ENCODE measurements at places on chromosomes 12 and 14. TPM values are rescaled to one million over a fixed set of nuclear protein-coding genes. Genes with fewer than 3 reads are reported as not detected.

DNA sequence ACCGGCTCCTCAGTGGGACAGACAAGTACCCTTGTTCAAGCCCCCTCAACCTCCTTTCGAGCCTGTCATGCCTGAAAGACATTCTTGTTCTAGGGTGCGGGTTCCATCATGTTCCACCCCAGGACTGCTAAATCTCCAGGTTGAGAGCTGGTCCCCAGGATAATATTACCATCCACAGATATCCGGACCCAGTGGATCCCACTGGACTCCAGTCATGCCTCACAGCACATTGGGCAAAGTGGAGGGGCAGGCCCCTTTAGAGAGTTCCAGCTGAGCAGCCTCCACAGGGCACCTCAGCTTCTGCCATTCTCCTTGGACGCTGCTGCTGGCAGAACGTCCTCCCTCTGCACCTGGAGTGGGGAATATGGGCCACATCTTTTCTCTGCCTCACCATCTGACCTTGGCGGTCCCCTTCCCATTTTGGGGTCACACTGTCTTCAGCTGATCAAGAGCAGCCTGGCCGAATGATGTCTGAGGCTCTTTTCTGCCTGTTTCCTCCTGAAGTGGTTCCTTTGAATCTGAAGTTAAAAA, 137.4 kb downstream of the BCL11B start:
- peaks cover 54% of the 10 kb centered on the region for H3K27me3 ChIP-seq
- H3K4me1 ChIP-seq, result no peaks in the 10 kb centered on the region
- H3K27ac ChIP-seq, result no peak overlapping the region
- H3K4me3 ChIP-seq, result no peak overlapping the region
- DNase-seq, result no peak

CREBL2 gene
- 14.9 TPM for total RNA-seq

RFX4 gene
- total RNA-seq, result not detected

PPTC7 gene
- total RNA-seq, result 103 TPM

DNA sequence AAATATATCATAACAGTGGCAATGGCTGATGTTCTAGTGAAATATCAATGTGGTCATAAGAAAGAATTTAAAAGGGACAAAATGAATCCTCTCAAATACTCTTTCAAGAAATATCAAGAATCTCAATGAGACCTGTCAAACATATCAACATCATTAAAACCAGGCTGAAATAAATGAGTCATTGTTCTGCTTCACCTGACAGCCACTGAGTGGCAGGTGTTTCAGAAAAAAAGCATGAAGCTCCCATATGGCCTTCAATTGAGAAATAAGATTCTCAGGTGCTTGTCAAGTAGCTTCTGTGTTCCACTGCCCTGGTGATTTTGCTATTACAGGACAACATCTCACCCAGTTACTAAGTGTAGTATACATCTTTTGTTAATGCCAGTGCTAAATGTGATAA, 21.5 kb downstream of the ANAPC5 start:
- H3K36me3 ChIP-seq, result peaks cover 97% of the 10 kb centered on the region
- no peaks in the 10 kb centered on the region for H3K27me3 ChIP-seq
- DNase-seq, result no peak
- no peak overlapping the region for H3K4me3 ChIP-seq
- H3K4me1 ChIP-seq, result no peaks in the 10 kb centered on the region

DNA sequence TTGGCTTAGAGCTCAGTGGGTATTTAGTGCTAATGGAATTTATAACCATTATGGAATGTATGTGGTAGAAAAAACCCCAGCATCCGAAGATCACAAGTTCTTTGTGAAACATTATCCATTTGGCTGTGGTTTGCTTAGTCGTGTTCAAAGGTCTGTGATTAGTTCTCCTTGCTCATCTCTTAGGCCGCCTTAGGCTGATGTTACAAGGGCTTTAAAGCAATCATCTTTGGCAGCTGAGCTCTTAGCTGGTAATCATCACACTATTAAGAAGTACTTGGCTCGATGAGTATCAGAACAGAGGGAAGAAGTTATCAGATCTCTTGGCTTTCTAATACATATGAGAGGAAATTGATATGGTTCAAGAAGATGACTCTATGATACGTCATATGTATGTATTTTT, 124.1 kb upstream of the E2F7 start:
- no peak overlapping the region for H3K27ac ChIP-seq
- no peak overlapping the region for H3K4me3 ChIP-seq
- no peaks in the 10 kb centered on the region for H3K4me1 ChIP-seq
- H3K36me3 ChIP-seq, result no peaks in the 10 kb centered on the region

DPY19L2 gene
- total RNA-seq, result 52.1 TPM

GRCh38 chr14:58669556-58670200, 31.9 kb downstream of the DACT1 start:
- H3K27me3 ChIP-seq, result no peaks in the 10 kb centered on the region
- no peak for DNase-seq
- no peaks in the 10 kb centered on the region for H3K36me3 ChIP-seq
- no peak overlapping the region for H3K27ac ChIP-seq

FGF6 gene
- total RNA-seq, result not detected

DNA sequence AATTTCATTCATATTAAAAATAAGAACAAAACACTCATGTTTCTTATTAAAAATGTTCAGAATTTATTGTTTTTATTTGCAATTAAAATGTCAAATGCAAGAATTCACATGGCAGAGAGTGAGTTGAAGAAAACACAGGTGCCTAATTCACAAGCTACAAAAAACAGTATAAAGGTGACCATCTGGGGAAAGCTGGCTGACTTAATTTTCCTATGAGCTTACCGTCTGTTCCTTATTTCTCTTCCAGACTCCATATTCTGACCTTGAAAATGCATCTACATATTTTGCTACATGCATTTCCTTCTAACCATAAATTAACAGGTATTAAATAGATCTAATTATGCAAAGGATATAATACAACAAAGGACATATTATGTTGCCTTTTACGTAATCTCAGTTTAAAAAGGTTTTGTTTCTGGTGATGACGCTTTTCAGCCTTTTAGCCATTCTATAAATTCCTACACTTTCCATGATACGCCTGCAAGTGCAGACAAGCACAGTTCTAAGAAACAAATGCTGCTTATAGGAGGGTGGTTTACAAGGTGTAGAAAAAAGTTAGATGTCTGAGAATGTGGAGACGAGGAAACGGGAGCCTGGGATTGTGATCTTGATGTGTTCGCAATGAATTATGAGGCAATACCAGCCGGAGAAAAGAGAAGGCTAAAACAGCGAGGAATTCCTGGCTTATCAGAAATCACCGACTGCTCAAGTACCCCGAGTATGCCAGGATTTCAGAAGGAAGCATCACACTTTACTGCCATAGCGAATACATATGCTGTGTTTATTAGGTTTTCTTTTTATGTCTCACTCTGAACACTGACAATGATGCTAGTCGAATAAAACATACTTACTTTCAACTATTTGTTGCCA, 24.6 kb downstream of the LIN7A start:
- H3K36me3 ChIP-seq, result no peaks in the 10 kb centered on the region
- no peaks in the 10 kb centered on the region for H3K27me3 ChIP-seq
- H3K4me1 ChIP-seq, result peaks cover 4% of the 10 kb centered on the region
- no peak overlapping the region for H3K27ac ChIP-seq
- no peak for DNase-seq

DNA sequence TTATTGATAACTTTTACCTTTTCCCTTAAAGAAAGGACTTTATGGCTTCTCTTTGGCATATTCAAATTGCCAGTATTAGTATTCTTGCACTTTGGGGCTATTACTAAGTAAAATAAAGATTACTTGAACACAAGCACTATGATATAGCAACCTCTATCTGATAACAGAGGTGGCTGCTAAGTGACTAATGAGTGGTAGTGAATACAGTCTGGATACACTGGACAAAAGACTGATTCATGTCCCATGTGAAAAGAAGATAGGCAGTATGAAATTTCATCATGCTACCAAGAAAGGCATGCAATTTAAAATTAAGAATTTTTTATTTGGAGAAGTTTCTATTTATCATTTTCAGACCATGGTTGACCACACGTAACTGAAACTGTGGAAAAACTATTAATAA, 399.9 kb downstream of the FSCB start:
- H3K36me3 ChIP-seq, result no peaks in the 10 kb centered on the region
- no peaks in the 10 kb centered on the region for H3K4me1 ChIP-seq
- H3K4me3 ChIP-seq, result no peak overlapping the region
- H3K27me3 ChIP-seq, result no peaks in the 10 kb centered on the region
- H3K27ac ChIP-seq, result no peak overlapping the region
- no peak for DNase-seq

MYH6 gene
- total RNA-seq, result 1,823 TPM

DNA sequence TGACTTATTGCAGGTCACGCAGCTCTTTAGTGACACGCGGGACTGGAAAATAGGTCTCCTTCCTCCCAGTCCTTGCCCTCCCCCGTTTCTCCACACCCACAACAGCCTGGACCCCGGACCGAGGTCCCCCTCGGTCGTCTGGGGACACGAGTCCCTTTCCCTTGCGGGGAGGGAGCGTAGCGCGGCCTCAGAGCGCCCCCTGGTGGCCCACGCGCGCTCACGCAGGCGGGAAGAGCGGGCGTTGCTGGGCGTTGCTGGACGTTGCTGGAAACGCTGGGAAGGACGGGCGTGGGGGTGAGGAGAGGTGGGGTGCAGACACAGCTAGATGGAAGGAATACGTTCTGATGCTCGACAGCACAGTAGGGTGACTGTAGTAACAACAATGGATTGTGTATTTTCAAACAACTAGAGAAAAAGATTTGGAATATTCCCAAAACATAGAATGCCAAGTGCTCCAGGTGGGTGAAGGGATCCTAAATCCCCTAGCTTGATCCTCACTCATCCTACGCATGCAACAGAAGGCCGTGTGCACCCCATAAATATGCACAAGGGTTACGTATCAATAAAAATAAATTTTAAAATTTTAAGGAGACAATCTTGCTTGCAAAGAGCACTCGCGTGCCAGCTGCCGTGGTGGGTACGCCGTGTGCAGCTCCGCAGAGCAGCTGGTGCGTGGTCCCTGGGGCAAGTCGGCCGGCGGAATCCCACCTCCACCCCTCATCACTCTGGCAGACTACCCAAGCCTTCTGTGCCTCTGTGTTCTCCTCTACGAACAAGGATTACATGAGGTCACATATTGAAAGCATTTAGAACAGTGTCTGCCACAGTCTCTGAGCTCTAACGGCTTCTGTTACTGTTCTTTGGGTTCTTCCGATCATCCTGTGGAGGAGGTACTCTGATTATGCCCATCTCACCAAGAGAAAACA, 87.4 kb downstream of the B4GALNT3 start:
- H3K27ac ChIP-seq, result peak overlapping the region; percentile 89
- H3K4me3 ChIP-seq, result no peak overlapping the region
- peaks cover 65% of the 10 kb centered on the region for H3K4me1 ChIP-seq
- H3K36me3 ChIP-seq, result no peaks in the 10 kb centered on the region
- H3K27me3 ChIP-seq, result peaks cover 14% of the 10 kb centered on the region

DNA sequence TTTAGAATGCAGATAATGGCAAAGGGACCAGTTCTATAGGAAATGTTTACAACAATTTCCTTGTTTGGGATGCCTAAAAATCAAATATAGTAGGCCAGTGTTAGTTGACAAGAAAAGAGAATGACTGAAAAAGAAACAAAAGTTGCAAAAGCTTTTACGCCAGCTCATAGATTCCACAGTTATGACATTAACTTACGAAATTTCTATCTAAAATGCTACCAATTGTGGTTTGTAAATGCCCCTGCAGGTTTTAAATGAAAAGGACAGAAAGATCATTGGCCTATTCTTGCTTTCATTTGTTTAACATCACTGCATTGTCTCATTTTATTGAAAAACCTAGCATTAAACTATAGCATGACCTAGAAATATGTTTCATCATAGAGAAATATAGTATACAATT, 345.8 kb downstream of the CCDC91 start:
- H3K4me3 ChIP-seq, result no peak overlapping the region
- no peak overlapping the region for H3K27ac ChIP-seq
- H3K36me3 ChIP-seq, result no peaks in the 10 kb centered on the region

DNA sequence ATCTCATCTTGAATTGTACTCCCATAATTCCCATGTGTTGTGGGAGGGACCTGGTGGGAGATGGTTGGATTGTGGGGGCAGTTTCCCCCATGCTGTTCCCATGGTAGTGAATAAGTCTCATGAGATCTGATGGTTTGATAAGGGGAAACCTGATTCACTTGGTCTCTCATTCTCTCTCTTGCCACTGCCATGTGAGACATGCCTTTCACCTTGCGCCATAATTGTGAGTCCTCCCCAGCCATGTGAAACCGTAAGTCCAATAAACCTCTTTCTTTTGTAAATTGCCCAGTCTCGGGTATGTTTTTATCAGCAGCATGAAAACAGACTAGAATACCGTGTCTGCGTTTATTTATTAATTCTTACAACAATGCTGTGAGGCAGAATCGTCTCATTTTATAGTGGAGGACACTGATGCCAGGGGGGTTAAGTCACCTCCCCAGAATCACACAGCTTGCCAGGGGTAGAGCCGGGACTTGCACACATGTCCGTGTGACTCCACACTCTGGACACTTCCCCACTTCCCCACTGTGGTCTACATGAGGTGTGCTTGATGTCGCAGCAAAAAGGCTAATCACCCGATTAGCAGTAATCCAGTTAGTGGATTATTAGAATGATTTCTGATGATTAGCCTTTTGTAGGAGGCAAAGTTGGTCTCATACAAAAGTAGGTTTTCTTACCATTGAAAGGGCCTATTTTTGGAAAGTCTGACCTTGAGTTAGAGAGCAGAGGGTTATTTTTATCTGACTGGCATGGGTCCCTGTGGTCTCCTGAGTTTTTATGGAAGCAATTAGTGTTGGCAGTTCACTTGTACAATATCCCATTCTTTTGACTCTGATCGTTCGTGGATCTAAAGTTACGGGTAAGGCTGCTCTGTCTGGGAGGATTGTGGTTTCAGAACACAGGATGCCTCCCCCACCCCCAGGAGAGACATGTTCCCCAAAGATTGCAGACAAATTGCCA, 47.4 kb upstream of the BCL7A start:
- no peaks in the 10 kb centered on the region for H3K27me3 ChIP-seq
- no peak for DNase-seq
- H3K27ac ChIP-seq, result peak overlapping the region; percentile 12
- no peak overlapping the region for H3K4me3 ChIP-seq
- H3K36me3 ChIP-seq, result no peaks in the 10 kb centered on the region

MYL6B gene
- 54.1 TPM for total RNA-seq

HSPB8 gene
- 512 TPM for total RNA-seq
